ENCODE measurements at places on chromosomes 1 and 21.

DNA sequence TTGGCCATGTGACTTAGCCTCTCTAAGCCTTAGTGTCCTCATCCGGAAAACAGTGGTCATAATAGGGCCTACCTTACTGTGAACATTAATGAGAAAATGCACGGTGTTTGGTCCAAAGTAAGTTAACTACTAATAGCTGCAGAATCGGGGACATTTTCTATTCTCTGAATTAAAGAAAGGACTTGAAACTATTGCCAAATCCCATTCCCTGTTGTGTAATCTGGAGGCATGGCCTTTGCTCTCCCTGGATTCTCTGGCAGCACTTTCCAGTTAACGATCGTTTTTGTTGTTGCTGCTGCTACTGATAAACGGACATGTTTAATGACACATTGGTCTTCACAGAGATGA lies 30.5 kb downstream of the FMO4 start:
- no peaks in the 10 kb centered on the region for H3K36me3 ChIP-seq
- H3K4me1 ChIP-seq, result no peaks in the 10 kb centered on the region
- H3K27ac ChIP-seq, result no peak overlapping the region
- no peak overlapping the region for H3K4me3 ChIP-seq

DNA sequence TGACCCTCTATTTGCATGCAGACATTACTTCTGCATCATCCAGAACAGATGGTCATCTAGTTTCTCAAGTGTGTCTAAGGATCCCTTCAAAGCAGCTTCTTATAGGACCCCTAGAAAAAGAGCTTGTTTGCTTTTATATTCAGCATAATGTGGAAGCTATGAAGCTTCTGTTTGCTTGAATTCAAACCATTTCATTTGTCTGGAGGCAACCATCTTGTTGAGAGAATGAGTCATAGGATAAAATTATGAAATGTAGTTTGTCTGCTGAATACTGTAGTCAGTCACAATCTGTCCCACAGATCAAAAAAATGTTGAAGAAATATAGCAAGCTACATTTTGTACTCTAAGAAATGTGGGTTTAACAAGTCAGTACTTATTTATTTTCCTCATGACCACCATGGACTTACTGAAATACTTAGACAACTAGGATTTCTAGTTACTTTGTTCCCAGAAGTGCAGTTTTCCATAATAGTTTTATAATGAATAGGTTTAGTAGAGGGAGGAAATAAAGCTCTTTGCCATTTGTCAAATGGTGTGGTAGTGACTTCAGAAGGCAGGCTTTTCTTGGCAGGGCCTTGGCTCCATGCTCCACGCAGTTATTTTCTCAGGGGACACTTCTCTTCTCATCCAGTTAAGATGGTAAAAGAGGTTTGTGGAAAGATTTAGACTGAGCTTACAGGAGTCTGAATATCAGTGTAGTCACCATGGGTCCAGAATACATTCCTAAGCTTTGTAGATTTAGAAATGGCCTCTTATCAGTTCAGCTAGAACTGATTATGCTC lies 74.8 kb upstream of the DEPDC1 start:
- no peaks in the 10 kb centered on the region for H3K36me3 ChIP-seq
- H3K4me1 ChIP-seq, result no peaks in the 10 kb centered on the region
- no peak overlapping the region for H3K27ac ChIP-seq
- no peak overlapping the region for H3K4me3 ChIP-seq
- DNase-seq, result no peak
- no peaks in the 10 kb centered on the region for H3K27me3 ChIP-seq

DNA sequence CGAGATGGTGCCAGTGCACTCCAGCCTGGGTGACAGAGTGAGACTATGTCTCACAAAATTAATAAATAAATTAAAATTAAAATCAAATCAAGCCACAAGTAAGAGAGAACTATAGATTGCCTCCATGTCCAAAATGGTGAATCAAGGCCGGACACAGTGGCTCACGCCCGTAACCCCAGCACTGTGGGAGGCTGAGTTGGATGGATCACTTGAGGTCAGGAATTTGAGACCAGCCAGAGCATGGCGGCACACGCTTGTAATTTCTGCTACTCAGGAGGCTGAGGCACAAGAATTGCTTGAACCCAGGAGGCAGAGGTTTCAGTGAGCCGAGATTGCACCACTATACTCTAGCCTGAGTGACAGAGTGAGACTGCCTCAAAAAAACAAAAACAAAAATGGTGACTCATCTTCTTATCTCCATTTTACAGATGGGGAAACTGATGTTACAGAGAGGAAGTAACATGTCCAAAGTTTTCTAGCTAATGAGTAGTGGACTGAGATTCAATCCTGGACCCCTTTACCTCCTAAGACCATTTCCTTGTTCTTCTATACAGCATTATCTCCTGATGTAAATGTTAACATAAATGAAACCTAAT lies 99.0 kb upstream of the HNRNPU start:
- DNase-seq, result no peak
- peaks cover 12% of the 10 kb centered on the region for H3K4me1 ChIP-seq
- peak overlapping the region; percentile 54 for H3K27ac ChIP-seq
- H3K4me3 ChIP-seq, result no peak overlapping the region
- no peaks in the 10 kb centered on the region for H3K27me3 ChIP-seq

DNA sequence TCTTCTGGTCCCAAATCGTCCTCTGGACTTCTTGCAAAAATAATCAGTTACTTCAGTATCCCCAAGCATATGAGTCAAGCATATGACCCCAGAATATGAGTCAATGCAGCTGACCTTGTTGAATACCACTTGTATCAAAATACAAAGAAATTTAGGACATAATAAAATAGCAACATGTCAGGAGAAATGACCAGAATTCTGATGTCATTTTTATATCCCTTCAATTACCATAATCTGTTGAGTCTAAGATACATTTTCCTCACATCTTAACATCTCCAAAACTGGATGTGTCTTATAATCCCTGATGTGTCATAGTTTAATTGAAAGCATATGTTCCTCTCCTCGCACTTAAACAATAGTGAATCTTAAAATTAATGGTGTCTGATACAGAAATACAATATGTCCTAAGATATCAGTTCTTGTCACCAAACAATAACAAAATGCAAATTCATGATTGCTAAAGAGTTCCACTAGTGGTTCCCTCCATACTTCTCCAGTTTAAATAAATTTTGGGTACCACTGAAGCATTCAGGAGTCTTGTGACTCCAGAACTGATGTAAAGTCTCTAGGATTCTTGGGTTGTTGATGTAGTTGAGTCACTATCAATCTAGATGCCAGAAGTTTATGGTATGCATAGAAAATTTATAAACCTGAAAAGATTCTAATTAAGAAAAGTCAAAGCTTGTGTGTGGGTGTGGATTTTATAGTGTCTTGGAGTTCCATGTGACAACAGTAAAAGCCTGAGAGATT lies 41.8 kb downstream of the KIFAP3 start:
- H3K4me3 ChIP-seq, result no peak overlapping the region
- no peaks in the 10 kb centered on the region for H3K27me3 ChIP-seq
- peaks cover 2% of the 10 kb centered on the region for H3K36me3 ChIP-seq

DNA sequence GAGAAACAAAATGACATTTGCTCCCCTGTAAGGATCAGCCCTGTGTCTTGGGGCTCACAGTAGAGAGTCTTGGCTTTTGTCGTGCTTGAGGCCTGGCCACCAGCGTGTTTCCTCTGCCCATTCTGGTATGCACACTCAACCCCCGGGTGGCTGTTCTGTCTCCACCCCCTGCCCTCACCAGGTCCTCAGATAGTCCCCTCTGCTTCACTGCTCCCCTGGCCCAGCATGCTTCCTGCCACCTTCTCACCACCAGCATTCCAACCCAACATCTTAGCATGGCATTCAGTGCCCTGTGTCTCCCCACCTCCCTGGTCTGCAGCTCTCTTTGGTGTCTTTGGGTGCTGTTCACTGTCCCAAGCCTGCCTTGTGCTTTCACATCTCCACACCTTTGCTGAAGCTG lies 16.2 kb downstream of the ZNF362 start:
- no peaks in the 10 kb centered on the region for H3K27me3 ChIP-seq
- H3K27ac ChIP-seq, result peak overlapping the region; percentile 36
- no peak overlapping the region for H3K4me3 ChIP-seq
- peaks cover 16% of the 10 kb centered on the region for H3K4me1 ChIP-seq
- peaks cover 5% of the 10 kb centered on the region for H3K36me3 ChIP-seq
- DNase-seq, result no peak

DNA sequence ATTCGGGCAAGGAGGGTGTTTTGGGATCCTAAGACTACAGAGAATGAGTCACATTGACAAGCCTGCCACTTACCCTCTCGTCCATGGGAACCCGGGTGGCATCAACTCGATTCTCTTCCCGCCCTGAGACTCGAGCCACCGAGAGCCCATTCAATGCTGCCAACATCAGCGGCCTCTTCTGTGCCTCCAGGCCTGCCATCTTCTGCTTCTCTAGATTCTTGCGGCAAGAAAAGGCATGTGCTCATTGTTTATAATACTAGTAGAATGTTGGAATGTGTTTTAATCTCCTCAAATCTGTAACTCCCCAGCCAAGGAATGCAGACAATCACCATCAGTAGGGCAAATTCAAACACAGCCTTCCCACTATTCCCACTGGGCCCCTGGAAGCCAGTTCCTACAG lies 96.9 kb downstream of the SMYD2 start:
- H3K27me3 ChIP-seq, result no peaks in the 10 kb centered on the region
- peaks cover 86% of the 10 kb centered on the region for H3K36me3 ChIP-seq
- no peak overlapping the region for H3K27ac ChIP-seq
- no peak for DNase-seq
- no peak overlapping the region for H3K4me3 ChIP-seq

Data from activated T-helper 2 cell treated with anti-CD3 and anti-CD28 coated beads, Interferon-gamma antibody, Interleukin-2, Interleukin-4, amounts not matched to agents 10 μg/mL and 5 μg/mL and 100 μg/mL, durations not matched to agents 14 hours and 24 hours and 36 hours (primary cell).